Stimulated activated CD4-positive, alpha-beta T cell treated with anti-CD3 and anti-CD28 coated beads, Interleukin-4, amount 100 ng/mL, for 4 hours (primary cell): ENCODE measurements at places on chromosomes 16 and 17.

DNA sequence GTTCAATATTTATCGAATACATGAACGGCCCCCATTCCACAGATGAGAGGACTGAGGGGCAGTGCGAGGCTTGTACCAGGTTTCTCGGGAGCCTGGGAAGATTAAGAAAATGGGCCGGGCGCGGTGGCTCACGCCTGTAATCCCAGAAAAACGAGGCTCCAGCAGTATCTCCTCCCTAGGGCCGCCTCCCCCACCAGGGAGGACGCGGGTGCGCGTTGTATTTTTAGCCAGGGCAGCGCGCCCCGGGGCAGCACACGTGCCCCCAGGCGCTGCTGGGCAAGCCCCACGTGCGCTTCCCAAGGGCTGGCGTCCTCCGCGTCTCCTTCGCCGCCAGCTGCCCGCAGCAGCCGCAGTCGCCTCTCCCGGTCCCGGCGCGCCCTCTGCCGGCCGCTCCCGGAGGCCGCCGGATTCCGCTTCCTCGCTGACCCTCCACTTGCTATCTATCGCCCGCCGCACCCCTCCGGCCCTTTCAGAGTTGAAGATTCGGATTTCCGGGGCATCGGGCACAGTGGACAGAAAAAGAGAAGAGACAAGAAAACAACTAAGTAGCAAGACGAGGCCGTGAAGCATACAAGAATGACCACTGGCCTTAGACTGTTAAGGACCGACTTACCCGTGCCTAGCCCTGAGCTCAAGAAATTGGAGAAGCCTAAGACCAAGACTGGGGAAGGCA is 1.9 kb upstream of the YBX2 start:
- DNase-seq: peak; percentile 52

DNA sequence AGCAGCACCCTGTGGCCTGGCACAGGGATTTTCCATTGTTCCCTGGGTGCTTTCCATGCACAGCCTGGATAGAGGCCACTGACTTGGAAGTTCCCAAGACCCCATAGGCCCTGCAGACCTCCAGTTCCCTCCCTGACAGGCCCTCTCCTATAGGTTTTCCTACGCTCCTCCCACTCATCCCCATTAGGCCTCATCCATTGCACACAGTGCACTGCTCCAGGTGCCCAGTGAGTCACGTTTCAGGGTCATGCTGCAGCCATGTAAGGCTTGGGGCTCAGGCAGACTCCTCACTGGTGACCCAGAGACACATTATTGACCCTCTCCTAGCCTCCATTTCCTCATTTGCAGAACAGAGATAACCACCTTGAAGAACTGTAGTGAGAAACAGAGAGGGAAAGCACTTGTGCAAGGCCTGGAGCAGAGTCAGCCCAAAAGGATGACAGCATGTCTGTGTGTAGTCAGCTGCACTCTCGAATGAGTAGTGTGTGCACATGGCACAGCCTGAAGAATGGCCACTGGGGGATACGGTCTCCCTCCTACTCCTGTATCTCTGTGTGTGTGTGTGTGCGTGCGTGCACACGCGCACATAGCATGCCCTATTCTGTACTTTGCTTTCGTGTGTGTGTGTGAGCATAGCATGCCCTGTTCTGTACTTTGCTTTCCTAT is 26.8 kb downstream of the DRC3 start:
- no peak for DNase-seq

DNA sequence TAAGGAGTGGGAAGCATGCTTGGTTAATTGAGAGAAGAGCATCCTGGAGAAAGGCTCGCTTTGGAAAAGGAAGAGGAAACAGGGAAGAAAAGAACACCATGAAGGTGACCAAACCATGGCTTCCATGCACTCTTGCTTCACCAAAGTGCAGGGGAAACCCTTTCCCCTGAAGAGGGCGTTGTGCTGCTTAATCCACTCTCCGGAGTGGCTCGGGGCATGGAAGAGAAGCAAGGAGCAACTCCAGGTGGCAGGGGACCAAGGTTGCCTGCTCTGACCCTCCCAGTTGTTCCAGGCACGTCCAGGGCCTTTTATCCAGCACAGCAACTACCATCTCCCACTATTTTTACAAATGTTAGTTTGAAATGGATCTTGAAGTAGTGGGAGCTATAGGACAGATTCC is 108.1 kb downstream of the STX8 start:
- no peak for DNase-seq

GRCh38 chr16:73202161-73202729 is 154.3 kb upstream of the ZFHX3 start:
- no peak for DNase-seq

- no peak for DNase-seq
Observed at GRCh38 chr16:12002447-12003006, 26.0 kb downstream of the SNX29 start.

- DNase-seq: no peak
Observed at GRCh38 chr17:28645576-28645939, 600 bp upstream of the BLTP2 start.

DNA sequence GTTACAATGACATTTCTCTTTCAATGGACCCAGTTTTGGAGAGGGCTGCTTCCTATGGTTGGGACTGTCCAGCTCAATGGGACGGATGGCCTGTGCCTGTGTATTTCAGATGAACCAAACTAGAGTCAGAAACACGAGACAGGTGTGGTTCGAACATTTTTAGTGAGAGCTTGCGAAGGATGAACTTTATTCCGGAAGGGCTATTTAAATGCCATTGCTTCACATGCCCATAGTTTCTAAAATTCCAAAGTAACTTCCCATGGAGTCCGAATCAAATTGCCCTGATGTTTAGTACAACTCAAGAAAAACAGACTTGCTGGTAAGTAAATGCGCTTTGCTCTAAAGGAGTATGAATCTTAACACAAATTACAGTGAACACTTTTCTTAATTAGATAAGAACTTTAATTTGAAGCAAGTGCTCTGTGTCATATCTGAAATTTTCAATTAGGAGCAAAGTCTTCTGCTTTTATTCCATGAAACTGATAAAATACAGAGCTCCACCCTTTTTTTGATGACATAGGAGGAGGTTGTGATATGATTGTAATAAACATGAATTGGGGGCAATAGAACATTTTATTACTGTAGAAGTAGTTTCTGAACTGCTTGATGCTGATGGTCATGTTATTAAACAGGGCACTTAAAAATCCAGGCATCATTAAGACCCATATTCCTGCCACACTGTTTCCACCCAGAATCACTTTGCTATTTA is 1.3 kb downstream of the KRT20 start:
- no peak for DNase-seq

DNA sequence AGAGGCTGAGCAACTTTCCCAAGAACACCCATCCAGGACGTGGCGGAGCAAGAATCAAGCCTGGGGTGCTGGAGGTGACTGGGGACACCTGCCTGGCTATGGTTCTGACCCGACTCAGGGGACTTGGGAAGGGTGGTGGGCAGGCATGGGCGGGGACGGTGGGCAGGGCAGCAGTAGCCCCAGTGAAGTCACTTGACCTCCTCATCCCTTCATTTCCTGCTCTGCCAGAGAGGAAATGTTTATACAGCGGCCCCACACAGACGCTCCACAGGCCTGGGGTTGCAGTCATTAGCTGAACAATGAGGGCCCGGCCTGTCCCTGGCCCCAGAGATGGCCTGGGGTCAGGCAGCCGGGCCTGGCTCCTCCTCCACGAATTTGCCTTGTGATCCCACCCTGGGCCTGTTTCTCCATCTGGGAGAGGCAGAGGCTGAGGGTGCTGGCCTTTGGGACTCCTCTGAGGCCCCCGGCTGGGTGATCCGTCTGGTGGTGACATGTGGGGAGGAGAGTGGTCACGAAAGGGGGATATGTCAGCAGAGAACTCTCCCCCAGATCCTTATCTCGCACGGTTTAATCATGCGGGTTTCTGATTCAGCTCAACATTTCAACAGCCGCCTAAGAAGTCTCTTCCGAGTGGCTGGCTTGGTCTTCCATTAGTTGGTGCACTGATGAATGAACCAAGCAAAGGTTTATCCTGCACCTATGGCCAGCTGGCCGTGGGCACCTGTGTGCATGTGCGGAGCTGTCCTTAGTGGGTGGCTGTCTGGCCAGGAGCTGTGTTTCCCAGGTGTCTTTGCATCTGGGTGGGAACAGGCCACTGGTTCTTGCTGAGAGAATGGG is 175.9 kb downstream of the IRF8 start:
- DNase-seq: no peak

GRCh38 chr16:57366544-57367040 is 5.7 kb upstream of the CX3CL1 start:
- DNase-seq: no peak

DNA sequence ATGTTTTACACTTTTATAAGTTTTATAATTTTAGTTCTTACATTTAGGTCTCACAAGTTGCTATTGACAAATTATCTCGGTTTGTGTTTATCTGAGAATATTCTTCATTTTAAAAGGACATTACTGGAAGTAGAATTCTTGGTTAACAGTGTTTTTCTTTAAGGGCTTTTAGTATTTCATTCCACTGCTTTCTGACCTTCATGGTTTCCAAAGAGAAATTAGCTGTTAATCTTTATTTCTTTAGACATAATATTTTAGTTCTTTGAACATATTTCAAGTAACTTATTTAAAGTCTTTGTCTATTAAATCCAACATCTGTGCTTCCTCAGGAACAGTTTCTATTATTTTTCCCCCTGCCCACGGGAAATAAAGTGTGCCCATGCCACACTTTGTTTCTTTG is 240.1 kb upstream of the AXIN2 start:
- no peak for DNase-seq

GRCh38 chr17:66957951-66958579 is 6.4 kb upstream of the CACNG4 start:
- DNase-seq: no peak

GRCh38 chr16:12235110-12235509 is 258.6 kb downstream of the SNX29 start:
- DNase-seq: no peak

- peak; percentile 54 for DNase-seq
Observed at GRCh38 chr16:81632392-81633146, 146.5 kb upstream of the PLCG2 start.

GRCh38 chr16:15493466-15494180 is 59.2 kb downstream of the BMERB1 start:
- no peak for DNase-seq

GRCh38 chr16:27729516-27730304 is 179.8 kb downstream of the KATNIP start:
- no peak for DNase-seq

DNA sequence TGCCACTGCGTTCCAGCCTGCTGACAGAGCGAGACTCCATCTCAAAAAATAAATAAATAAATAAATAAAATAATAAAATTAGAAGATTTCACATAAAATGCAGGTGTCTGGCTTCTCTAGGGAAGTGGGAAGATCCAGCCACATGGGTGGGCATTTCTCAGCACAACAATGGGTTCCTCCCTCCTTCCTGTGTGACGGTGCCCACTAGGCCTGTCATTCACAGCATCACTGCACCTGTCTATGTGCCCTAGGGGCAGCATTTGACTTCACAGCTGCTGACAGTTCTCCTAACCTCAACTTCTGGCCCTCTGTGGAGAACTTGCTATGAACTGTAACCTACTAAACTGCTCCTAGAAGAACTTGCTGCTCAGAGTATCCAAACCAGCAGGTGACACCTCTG is 3.0 kb downstream of the ABHD15 start:
- no peak for DNase-seq

DNA sequence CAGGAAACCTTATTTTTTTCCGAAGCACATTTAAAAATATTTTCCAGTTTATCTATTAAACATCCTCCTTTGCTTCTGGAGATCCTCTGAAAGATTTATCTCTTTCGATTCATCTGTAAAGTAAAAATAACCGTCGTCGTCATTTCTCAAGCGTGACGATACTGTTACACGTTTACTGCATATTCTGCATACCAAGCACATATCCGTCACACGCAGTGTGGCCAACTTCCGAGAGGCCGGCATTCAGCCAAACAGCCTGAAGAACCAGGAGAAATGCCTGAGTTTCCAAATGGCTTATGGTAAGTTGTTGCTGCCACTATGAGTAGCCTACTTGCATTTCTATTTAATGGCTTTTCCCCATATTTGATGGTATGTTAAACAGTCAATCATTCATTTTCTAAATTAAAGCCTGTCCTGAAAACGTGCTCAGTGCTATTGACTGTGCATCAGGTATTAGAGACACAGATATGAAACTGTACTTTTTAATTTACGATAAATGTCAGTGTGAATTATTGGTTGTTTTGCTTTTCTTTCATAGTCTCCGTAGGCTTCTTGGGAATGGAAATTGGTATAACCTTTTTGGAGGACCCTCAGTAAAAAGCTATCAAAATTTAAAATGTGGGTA is 275.7 kb downstream of the WWOX start:
- no peak for DNase-seq

DNA sequence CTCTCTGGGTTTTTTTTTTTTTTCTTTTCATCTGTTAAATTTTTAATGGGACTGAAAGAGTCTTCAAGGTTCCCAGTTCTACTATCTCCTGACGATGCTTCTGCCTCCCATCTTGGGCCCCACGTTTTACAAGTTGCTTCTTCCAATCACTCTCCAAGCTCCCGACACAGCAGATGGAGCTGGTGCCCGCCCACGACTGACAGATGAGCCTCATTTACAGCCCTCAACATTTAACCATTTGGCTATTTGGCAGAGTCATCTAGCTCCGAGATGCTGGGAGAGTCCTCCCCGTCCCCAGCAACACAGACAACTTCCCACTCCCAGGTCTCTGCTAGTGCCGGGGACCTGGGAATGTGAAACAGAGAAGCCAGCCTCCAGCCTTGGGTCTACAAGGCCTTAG is 276.9 kb downstream of the SHISA9 start:
- DNase-seq: no peak
